Lower lobe of right lung (tissue), 2 donors: ENCODE measurements at places on chromosomes 6 and 20. TPM values are rescaled to one million over a fixed set of nuclear protein-coding genes. Genes with fewer than 3 reads are reported as not detected.

- no peak overlapping the region for H3K4me3 ChIP-seq
- no peak overlapping the region for H3K27ac ChIP-seq
- H3K36me3 ChIP-seq: no peaks in the 10 kb centered on the region
- no peaks in the 10 kb centered on the region for H3K27me3 ChIP-seq
- no peak for DNase-seq
- no peaks in the 10 kb centered on the region for H3K4me1 ChIP-seq
These were observed 131.5 kb upstream of the RALGAPA2 start for GRCh38 chr20:20843982-20844381.

DNA sequence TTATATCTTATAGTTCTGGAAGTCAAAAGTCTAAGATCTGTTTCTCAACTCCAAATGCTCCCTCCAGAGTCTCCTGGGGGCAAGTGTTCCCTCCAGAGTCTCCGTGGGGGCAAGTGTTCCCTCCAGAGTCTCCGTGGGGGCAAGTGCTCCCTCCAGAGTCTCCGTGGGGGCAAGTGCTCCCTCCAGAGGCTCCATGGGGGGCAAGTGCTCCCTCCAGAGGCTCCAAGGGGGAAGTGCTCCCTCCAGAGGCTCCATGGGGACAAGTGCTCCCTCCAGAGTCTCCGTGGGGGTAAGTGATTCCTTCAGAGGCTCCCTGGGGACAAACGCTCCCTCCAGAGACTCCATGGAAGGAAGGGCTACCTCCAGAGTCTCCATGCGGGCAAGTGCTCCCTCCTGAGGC, 34.0 kb upstream of the THBS2 start:
- no peaks in the 10 kb centered on the region for H3K4me1 ChIP-seq
- no peaks in the 10 kb centered on the region for H3K36me3 ChIP-seq
- H3K27ac ChIP-seq: no peak overlapping the region
- H3K27me3 ChIP-seq: no peaks in the 10 kb centered on the region

- DNase-seq: no peak
- H3K4me3 ChIP-seq: no peak overlapping the region
- H3K27me3 ChIP-seq: no peaks in the 10 kb centered on the region
- no peaks in the 10 kb centered on the region for H3K4me1 ChIP-seq
- H3K36me3 ChIP-seq: no peaks in the 10 kb centered on the region
These were observed 99.5 kb downstream of the POPDC3 start for GRCh38 chr6:105080279-105080678.

- H3K4me3 ChIP-seq: no peak overlapping the region
- no peak overlapping the region for H3K27ac ChIP-seq
- DNase-seq: no peak
- no peaks in the 10 kb centered on the region for H3K36me3 ChIP-seq
- no peaks in the 10 kb centered on the region for H3K27me3 ChIP-seq
- H3K4me1 ChIP-seq: no peaks in the 10 kb centered on the region
These were observed 87.7 kb upstream of the FAM184A start for GRCh38 chr6:119166024-119166784.

GRCh38 chr6:151702851-151703658, 104.4 kb upstream of the ESR1 start:
- H3K36me3 ChIP-seq: no peaks in the 10 kb centered on the region
- H3K27me3 ChIP-seq: no peaks in the 10 kb centered on the region
- DNase-seq: no peak
- peaks cover 29% of the 10 kb centered on the region for H3K4me1 ChIP-seq
- H3K27ac ChIP-seq: no peak overlapping the region

DNA sequence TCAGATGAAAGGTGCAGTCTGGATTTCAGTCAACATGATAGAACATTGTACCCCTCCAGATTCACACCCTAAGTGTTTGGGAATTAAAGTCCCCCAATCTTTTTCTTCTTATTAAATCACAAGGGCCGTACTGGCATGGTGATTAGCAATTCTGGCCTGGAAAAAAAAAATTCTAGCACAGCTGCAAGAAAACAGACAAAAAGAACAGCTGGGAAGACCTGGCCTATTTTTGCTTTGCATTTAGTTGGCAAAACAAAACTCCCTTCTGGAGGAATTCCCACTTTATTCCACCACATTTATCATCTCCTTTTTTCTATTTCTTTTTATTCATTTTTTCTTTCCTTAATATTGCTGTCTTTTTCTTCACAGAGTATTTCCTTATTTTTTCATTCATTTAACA, 39.8 kb upstream of the AKAP12 start:
- H3K27me3 ChIP-seq: no peaks in the 10 kb centered on the region
- no peaks in the 10 kb centered on the region for H3K36me3 ChIP-seq
- DNase-seq: no peak
- H3K27ac ChIP-seq: no peak overlapping the region
- no peaks in the 10 kb centered on the region for H3K4me1 ChIP-seq

DNA sequence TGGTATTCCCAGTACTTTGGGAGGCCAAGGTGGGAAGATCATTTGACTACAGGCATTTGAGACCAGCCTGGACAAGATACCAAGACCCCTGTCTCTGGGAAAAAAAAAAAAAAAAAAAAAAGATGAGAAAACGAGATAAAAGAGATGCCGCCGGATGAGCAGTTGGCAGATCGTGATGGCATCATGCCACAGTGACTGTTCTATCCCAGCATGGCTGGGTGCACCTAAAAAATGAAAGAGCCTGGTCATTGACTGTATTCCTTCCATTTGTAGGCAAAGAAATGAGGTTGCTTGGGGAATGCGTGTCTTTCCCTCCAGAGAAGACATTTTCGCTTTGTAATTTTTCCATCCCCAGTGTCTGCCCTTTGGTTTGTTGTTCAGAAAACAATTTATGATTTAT, 12.9 kb downstream of the AKAP12 start:
- no peak overlapping the region for H3K27ac ChIP-seq
- peaks cover 21% of the 10 kb centered on the region for H3K4me1 ChIP-seq
- no peak overlapping the region for H3K4me3 ChIP-seq
- H3K36me3 ChIP-seq: no peaks in the 10 kb centered on the region
- DNase-seq: no peak

Gene GMPR
- 22.5 TPM for total RNA-seq

Gene CPNE5
- 2.4 TPM for total RNA-seq

Gene UCKL1
- total RNA-seq: 31.5 TPM

Gene IL17F
- total RNA-seq: not detected

Gene ID4
- 27.8 TPM for total RNA-seq
